ENCODE measurements at places on chromosomes 2 and 18. TPM values are rescaled to one million over a fixed set of nuclear protein-coding genes. Genes with fewer than 3 reads are reported as not detected.

- no peak overlapping the region for H3K27ac ChIP-seq
- no peaks in the 10 kb centered on the region for H3K4me1 ChIP-seq
- H3K36me3 ChIP-seq, result no peaks in the 10 kb centered on the region
- no peak for DNase-seq
- no peak overlapping the region for H3K4me3 ChIP-seq
These were observed 333.9 kb upstream of the CYRIA start for GRCh38 chr2:16999347-17000183.

DNA sequence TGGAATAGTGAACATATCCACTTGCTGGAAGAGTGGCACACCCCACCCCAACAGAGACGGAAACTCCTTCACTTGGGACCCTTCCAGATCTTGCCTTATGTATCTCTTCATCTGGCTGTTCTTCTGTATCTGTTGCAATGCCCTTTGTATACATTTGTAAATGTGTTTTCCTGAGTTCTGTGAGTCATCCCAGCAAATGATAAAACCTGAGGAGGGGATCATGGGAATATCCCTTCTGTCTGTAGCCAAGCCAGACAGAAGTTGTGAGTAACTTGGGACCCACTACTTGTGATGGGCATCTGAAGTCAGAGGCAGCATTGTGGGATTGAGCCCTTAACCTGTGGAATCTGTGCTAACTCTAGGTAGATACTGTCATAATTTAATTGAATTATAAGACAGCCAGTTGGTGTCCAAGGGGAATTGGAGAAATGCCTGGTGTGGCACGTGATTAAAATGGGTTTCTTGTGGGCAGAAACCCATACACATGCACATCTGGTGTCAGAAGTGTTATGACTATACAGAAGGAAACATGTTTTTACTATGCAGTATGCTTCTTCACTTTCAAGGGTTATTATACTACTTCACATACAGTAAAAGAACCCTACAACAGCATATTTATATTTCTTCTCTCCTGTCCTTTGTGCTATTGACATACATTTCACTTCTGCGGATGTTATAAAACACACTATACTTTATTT is 32.3 kb upstream of the TMEM247 start:
- H3K27me3 ChIP-seq, result no peaks in the 10 kb centered on the region
- DNase-seq, result no peak
- no peaks in the 10 kb centered on the region for H3K4me1 ChIP-seq
- H3K36me3 ChIP-seq, result no peaks in the 10 kb centered on the region
- no peak overlapping the region for H3K27ac ChIP-seq

- H3K36me3 ChIP-seq, result no peaks in the 10 kb centered on the region
- no peaks in the 10 kb centered on the region for H3K4me1 ChIP-seq
- H3K27me3 ChIP-seq, result no peaks in the 10 kb centered on the region
- no peak overlapping the region for H3K27ac ChIP-seq
- DNase-seq, result no peak
These were observed 86.6 kb upstream of the THOC1 start for GRCh38 chr18:354471-354870.

- no peak overlapping the region for H3K4me3 ChIP-seq
- no peak for DNase-seq
- no peaks in the 10 kb centered on the region for H3K27me3 ChIP-seq
- peaks cover 6% of the 10 kb centered on the region for H3K36me3 ChIP-seq
- no peak overlapping the region for H3K27ac ChIP-seq
These were observed 198.8 kb upstream of the FOSL2 start for GRCh38 chr2:28193630-28194403.

DNA sequence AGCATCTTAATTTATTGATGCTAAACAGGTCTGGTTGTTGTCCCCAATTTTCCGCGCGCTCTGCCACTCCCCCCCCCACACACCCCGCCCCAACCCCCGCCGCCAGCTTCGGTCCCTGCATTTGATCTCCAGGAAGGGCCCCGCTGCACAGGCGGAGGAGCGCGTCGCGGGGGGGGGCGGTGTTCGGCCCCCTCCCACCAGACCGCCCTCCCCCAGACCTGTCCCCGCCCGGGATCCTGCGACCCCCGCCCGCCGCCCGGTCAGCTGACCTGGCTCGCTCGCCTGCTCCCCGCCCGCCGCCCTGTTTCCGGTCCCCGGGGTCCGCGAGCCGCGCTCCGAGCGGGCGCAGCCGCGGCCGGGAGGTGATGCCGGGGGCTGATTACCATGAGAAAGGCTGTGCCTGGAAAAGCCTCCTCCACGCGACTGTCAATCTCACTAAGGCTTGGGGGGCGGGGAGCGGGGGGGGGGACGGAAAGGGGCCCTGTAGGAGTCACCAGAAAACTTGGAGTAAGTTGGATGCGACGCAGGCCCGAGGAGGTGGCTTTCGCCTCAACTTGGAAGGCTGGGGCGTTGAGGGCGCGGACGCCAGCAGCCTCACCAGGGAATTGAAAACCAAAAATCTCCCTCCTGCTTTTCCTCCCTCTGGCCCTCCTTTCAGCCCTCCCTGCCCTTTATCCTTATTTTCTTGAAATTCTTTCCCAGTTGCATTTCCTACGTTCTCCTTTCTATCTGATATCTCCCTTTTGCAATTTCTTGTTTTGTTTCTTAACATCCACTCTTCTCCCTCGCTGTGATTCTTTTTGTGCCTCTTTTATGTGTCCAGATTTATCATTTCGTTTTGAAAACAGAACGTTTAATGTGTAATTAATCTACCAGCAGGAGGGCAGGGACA is 4.4 kb upstream of the ZEB2 start:
- no peaks in the 10 kb centered on the region for H3K36me3 ChIP-seq
- H3K27me3 ChIP-seq, result no peaks in the 10 kb centered on the region
- peaks cover 8% of the 10 kb centered on the region for H3K4me1 ChIP-seq

- H3K4me3 ChIP-seq, result no peak overlapping the region
- peaks cover 29% of the 10 kb centered on the region for H3K4me1 ChIP-seq
- H3K36me3 ChIP-seq, result no peaks in the 10 kb centered on the region
- DNase-seq, result no peak
These were observed 22.8 kb downstream of the PRKCE start for GRCh38 chr2:45674035-45674816.

GRCh38 chr2:151021747-151022452 is 239.8 kb downstream of the RBM43 start:
- no peaks in the 10 kb centered on the region for H3K4me1 ChIP-seq
- no peaks in the 10 kb centered on the region for H3K27me3 ChIP-seq
- no peaks in the 10 kb centered on the region for H3K36me3 ChIP-seq
- no peak for DNase-seq
- no peak overlapping the region for H3K27ac ChIP-seq
- H3K4me3 ChIP-seq, result no peak overlapping the region

APLF gene
- polyA plus RNA-seq, result 1.3 TPM
